ENCODE measurements at places on chromosomes 2 and 18.

- DNase-seq, result no peak
Measured at GRCh38 chr2:33579227-33579626, 19.9 kb downstream of the FAM98A start.

DNA sequence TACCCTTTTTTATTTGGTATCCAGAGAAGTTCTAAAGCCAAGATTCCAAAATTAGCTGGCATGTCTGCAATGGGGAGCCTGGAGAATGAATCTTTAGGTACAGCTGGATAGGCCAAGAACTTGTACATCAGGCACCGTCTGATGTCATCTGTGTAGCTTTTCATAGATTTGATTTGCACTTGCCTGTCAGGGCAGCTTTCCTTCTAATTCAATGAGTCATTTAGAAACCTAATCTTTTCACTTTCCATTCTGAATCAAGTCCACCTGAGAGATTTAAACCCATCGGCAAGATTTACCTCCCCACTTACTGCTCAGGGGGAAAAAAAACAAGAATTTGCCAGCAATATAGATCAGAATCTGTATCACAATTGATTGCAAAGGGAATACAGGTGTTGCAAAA lies 60.9 kb upstream of the ACAA2 start:
- DNase-seq, result no peak

DNA sequence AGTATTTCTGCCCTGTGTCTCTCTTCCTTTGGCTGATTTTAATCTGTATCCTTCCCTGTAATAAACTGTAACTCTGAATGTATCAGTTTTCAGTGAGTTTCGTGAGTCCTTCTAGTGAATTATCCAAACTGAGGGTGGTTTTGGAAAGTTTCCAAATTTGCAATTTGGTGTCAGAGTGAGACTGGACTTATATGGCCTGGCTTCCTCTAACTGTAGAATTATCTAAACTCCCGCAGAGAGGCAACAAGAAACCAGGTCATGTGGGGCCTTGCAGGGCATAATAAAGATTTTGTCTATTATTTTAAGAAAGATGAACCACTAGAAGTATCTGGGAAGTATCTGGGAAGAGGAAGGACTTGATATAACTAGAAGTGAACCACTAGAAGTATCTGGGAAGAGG lies 95.3 kb upstream of the RNF152 start:
- no peak for DNase-seq

- DNase-seq, result no peak
Measured at GRCh38 chr2:12376025-12376424, 340.7 kb upstream of the TRIB2 start.

DNA sequence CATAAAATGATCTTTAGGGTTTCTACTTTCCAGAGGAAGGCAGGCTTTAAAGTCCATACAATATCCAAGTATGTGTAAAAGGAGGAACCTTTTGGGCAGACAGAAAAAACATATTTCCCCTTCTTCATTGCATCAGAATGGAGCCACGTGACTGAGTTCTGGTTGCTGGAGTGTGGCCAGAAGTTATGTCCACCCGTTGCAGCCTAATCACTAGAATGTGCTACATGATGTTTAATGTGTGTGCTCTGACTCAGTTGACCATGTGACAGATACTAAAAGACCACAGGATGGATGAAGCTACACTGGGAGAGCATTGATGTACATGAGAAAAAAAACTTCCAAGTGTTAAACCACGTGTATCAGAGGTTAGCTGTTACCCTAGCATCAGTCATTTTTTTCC lies 460.9 kb downstream of the RIT2 start:
- no peak for DNase-seq

GRCh38 chr2:177433402-177433801 lies 40.8 kb downstream of the AGPS start:
- no peak for DNase-seq

GRCh38 chr2:229784791-229785190 lies 70.4 kb upstream of the DNER start:
- no peak for DNase-seq

- peak; percentile 16 for DNase-seq
Measured at GRCh38 chr2:32773448-32773808, 145.6 kb downstream of the TTC27 start.

DNA sequence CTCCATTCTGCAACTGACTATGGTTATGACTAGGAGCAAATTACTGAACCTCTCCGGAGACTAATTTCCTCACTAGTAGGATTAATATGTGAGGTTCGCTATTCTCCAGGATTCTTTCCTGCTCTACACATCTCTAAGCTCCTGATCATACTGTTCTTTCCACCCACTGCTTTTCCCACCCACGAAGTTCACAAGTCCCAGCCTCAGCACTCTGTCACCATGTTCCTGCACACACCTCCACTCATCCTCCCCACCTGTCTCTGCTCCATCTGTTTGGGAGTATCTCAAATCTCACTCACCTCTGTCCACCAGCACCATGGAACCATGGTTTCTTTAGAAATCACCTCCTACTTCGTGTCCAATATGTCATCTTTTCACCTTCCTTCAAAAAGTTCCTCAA lies 185.3 kb downstream of the LRATD1 start:
- DNase-seq, result no peak

GRCh38 chr18:12686100-12686499 lies 16.4 kb downstream of the CEP76 start:
- DNase-seq, result peak; percentile 6

DNA sequence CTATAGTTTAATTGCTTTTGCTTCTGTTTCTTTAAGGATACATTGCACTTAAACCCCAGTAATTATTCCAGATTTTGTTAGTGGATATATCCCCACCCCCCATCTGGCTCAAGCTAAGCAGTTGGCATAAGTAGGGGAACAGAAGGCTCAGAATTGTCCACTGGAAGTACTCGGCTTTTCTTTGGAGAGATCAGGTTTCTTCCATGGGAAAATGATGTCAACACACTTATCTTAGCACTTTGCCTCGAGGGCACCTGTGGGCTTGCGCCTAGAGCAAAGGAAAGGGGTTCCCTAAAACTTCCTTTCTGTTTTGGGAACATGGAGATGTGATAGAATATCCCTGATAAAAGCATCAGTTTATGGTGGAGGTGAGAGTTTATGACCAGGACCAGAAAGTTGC lies 130.6 kb downstream of the FMNL2 start:
- peak; percentile 57 for DNase-seq

GRCh38 chr2:171402906-171403580 lies 30.7 kb downstream of the METTL8 start:
- no peak for DNase-seq

- DNase-seq, result no peak
Measured at GRCh38 chr2:146677280-146677679, 1167.5 kb upstream of the ACVR2A start.

GRCh38 chr2:44528595-44528994 lies 166.8 kb downstream of the CAMKMT start:
- no peak for DNase-seq

DNA sequence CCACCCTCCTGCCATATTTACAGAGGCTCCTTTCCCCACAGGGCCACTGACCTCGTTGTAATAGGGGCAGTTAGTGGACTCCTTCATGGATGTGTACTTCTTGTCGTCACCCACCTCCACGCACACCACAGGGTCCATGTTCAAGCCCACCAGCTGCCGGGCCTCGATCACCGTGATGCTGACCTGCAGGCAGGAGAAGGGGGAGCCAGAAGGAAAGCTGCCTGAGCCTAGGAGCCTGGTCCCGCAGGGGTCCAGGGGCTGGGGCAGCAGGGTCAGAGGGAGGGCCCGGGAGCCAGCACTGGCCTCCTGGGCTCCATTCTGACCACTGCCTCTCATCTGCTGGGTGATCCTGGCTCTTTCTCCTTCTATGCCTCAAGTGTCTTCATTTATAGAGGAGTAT lies 17.0 kb upstream of the OTOF start:
- no peak for DNase-seq

- peak; percentile 24 for DNase-seq
Measured at GRCh38 chr2:230781130-230781797, 68.6 kb downstream of the CAB39 start.

DNA sequence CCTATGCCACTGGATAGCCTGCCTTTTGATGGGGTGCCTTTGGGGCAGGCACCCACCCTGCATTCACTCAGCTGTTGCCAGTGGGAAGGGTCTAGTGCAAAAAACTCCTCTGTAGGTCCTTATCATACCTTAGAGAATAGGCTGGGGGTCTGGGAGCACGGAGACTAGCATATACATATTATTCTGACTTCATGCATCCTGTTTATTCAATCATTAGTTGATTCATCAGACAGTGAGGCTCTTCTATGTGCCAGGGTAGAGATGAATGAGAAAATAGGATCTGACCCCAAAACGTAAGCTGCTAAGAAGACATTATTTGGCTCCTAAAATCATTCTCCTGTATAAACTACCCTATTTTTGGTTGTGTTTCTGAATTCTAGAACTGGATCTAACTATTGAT lies 153.3 kb downstream of the TPGS2 start:
- DNase-seq, result no peak

DNA sequence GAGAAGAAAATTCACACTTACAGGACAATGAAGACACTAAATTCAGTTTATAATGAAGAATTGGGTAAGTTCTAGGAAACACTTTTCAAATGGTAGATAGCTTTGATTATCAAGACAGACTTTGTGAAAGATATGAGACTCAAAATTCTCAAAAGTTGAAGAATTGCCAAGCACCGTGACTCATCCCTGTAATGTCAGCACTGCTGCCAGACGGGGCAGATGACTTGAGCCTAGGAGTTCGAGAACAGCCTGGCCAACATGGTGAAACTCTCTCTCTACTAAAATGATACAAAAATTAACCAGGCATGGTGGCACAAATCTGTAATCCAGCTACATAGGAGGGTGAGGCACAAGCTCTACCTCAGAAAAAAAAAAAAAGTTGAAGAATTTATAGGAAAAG lies 1820.1 kb upstream of the LRRTM1 start:
- peak; percentile 12 for DNase-seq

- DNase-seq, result peak; percentile 37
Measured at GRCh38 chr2:237693291-237693994, 66.1 kb downstream of the LRRFIP1 start.

- no peak for DNase-seq
Measured at GRCh38 chr2:98357849-98358248, 11.6 kb downstream of the CNGA3 start.

DNA sequence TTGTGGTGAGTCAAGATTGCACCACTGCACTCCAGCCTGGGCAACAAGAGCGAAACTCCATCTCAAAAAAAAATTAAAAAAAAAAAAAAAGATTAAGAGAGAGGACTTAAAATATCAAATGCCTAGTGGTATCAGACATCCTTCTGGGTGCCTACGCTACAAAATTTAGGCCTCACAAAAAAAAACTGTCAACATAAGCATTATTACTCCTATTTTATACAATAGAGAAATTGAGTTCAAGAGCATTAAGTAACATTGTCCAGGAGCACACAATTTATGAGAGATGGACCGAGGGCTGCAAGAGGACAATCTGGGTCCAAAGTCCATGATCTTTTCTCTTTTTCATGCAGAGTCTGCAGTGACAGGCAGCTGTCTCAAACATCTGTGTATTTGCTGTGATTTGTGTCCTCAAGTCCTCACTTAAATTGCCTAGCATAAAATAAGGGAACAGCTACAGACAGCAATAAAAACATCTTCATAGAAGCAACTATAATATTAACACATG lies 62.4 kb downstream of the OSR1 start:
- DNase-seq, result no peak

GRCh38 chr2:217475101-217475500 lies 527.7 kb downstream of the TNS1 start:
- no peak for DNase-seq

DNA sequence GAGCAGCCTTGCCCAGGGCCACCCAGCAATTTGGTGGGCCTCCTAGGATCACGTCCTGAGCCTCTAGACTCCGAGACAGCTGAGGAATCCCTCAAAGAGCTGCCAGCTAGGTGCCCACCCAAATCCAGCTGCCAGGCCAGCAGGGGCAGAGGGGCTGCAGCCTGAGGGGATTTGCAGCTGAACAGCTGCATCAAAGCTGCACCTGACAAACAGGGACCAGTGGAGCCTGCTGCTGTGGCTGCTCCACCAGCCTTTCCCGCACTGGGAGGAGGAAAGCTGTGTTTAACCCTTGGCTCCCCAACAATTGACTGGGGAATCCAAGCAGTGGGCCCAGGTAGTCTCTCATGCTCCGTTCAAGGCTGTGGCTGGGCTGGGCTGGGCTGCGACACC lies 8.2 kb downstream of the ADRA2B start:
- peak; percentile 79 for DNase-seq

- no peak for DNase-seq
Measured at GRCh38 chr2:101960819-101961337, 30.9 kb upstream of the IL1R2 start.

DNA sequence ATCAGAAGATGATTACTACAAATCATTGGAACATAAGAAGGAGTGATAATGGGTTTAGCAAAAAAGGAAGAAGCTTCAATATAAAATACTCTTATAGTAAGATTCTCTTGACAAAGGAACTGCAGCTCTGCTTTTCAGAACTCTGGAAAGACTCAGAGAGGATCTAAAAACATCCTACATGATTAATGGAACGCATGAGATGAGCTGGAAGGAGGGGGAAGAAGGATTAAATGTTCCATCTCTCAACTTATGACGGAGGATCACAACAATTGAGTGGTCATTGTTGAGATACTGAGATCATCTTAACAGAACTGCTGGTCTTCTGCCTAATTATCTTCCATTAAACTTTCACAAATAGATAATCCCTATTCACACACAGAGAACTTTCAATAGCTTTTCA lies 267.5 kb upstream of the SLC8A1 start:
- no peak for DNase-seq

DNA sequence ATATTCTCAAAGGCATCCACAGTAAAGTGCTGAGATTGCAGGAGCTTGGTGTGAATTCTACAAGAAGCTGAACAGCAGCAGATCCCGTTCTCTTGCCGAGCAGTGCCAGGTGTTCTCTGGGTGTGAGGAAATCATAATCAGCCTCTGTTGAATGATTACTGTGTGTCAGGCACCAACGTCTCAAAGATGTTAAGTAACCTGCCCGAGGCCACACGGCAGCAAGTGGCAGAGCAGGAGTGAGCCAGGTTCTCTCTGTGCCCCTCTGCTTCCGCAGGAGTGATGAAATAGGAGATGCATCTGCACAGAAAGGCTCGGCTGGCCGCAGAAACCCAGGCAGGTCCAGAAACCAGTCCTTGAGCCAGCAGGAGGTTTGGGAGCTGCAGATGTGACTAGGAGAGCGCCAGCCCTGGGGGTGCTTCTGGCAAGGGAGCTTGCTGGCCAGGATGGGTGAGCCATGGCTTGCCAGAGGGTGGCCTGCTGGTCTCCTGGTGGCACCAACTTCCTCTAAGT lies 68.4 kb downstream of the COPS7B start:
- DNase-seq, result no peak

- no peak for DNase-seq
Measured at GRCh38 chr18:3251249-3251962, 3.8 kb downstream of the MYL12A start.

Data from SJCRH30 (cell line).